Left lung (tissue), 14 donors: ENCODE measurements at places on chromosomes 2 and 18. TPM values are rescaled to one million over a fixed set of nuclear protein-coding genes. Genes with fewer than 3 reads are reported as not detected.

DNA sequence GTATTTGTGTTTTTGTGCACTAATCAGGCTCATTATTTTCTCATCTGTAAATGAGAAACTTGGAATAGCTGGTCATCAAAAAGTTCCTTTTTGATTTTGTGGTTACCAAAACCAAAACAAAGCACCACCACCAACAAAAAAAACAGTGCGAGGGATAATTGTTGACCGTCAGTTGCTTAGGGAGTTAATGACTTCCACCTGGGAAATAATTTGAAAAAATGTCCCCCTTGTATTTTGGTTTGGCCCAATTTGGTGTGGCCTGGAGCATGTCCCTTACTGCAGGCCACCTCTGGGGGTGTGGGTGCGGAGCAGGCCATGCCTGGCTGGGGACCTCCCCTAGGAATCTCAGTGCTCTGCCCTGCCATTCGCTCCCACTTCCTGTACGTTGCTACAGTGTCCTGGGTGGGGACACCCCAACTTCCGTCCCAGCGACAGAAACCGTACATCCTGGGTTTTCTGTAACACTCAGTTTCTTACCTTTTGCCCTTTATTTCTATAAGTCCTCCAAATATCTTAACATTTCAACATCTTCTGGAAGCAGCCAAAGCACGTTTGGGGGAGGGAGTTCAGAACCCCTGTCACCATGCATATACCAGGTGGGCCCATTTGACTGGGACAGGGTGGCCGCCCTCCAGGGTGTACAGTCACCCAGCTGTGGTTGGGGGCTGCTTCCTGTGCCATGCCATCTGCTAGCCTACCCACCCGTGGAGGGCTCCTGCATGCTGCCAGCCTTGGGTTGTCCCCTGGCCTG, 31.3 kb downstream of the NCK2 start:
- no peak for DNase-seq

GRCh38 chr18:48391868-48392267, 17.3 kb downstream of the ZBTB7C start:
- no peak for DNase-seq

DNA sequence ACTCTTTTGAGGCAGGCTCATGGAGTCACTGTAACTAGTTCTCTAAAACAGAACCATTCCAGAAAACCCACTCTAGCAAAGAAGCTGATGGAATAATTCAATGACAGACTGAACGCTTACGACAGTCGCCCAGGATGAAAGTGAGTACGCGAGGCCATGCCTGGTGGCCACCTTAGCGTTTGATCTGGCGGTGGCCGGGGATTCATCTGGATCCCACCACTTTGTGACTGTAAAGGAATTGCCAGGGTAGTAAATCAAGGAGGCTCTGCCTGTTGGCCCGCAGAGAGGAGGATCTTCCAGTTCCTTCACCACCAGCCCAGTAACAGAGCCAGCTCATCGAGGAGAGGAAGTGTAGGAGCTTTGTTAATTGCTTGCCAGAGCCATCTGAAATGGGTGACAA, 34.6 kb downstream of the GREB1 start:
- no peak for DNase-seq

The SMAD7 gene
- 60.2 TPM for polyA plus RNA-seq

The HOXD4 gene
- polyA plus RNA-seq, result 0.99 TPM

The POTEC gene
- polyA plus RNA-seq, result not detected
